ENCODE measurements at places on chromosomes 6 and 20.
A peak's percentile ranks its signal among the peaks of the same experiment; 100 is the strongest.

- no peak for DNase-seq
These were observed 201.8 kb downstream of the TTLL2 start for GRCh38 chr6:167526465-167527368.

DNA sequence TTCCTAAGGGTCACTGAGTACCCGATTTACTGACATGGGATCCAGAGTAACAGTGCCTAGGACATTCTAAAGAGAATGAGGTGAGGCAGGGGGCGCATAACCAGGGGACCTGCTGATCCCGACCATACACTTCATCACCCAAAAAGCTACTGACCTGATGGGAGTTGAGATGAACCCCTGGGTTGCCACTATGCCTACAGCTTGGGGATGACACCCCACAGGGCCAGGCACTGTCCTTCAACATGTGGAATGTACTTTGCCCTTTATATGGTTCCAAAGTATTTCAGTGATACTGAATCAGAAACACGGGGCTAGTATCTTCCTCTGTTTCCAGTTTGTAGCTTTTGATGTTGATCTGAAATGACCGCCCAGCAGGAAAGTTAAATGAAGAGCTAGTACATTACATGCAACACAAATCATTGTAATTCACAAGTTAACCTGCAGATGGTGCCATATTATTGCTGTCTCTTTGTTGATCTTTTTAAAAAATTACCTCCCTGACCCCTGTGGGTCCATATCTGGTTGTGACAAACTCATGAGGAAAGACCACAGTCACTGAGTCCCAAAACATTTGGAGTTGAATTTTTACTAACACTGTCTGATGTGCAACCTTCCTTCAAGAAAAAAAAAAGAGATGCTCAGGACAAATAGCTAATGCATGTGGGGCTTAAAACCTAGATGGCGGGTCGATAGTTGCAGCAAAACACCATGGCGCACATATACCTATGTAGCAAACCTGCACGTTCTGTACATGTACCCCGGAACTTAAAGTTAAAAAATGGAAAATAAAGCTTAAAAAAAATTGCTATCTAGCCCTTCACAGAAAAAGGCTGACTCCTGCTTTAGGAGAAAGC lies 42.7 kb upstream of the GCNT2 start:
- no peak for DNase-seq

DNA sequence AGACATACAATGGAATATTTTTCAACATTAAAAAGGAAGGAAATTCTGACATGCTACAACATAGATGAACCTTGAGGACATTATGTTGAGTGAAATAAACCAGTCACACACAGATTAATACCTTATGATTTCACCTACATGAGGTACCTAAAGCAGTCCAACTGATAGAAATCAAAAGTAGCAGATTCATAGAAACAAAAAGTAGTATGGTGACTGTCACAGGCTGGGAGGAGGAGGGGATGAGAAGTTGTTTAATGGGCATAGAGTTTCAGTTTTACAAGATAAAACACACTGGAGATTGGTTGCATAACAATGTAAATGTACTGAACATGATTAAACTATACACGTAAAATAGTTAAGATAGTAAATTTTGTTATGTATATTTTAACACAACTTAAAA lies 48.5 kb upstream of the OLIG3 start:
- DNase-seq, result no peak

DNA sequence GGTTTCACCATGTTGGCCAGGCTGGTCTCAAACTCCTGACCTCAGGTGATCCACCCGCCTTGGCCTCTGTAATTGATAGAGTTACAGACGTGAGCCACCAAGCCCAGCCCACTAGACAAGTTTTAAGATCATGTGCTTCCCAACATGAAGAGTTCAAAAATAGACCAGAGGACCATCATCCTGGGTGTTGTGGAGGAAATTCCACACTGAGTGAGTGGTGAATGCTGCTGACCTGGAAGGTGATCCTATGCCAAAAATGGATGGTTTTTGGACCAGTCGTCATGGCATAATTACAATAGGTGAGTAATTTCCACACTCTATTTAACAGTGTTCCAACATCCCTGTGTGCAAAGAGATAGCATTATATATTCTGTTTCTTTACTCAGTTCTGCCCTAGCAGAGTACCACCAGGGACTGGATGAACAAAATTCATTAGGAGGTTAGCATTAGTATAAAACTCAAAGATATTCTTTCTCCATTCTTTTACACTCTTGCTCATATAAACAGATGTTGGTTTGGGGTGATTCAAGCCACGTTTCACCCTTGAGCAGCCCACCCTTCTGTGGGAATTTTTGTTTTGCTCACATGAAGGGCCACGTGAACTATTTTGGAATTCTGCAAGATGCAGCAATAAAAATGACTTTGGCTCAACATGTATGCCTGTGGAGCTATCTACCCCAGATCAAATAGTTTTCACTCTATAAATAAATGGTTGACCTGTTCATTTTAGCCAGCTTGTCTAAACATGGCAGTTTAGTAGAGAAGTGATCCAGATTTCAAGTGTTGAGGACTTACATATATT lies 206.2 kb upstream of the TCF21 start:
- no peak for DNase-seq

- no peak for DNase-seq
These were observed 826 bp upstream of the PYGB start for GRCh38 chr20:25247000-25247517.

DNA sequence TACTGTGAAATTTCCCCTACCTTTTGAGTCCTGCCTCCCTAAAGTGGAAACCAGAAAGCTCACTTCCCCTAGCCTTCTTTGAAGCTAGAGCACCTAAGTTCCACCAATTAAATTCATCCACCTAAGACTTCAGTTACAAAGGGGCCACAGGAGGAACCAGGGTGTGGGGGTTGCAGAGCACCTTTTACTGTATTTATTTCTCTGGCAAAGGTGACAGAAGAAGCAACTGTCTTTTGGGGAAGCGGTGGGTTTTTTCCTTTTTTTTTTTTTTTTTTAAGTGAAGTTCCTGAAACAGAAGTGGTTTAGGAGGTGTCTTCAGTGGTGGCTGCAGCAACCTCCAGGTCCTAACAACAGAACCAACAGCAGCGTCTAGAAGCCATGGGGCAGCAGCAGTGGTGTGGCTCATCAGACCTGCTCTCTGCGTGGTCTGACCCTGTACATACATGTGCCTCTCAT lies 13.1 kb downstream of the PSMB9 start:
- no peak for DNase-seq

DNA sequence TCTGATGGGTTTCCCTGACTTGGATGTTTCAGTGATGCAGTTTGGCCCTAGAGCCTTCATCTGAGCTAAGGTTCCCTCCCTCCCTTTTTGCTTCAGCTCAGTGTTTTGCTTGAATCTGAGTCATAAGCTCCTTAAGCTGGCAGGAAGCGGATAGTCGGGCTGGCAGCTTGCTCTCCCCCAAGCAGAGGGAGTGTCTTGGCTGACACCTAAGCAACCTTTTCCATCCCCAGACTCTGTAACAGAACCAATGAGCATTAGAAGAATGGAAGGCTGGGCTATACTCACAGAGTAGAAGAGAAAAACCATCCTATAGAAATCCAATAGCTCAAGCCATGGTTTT lies 98.3 kb downstream of the HAO1 start:
- DNase-seq, result no peak

- no peak for DNase-seq
These were observed 73.7 kb downstream of the GMDS start for GRCh38 chr6:2171728-2172127.

GRCh38 chr6:16654701-16655100 lies 106.6 kb downstream of the ATXN1 start:
- no peak for DNase-seq

GRCh38 chr6:16544006-16544405 lies 217.3 kb downstream of the ATXN1 start:
- DNase-seq, result no peak

DNA sequence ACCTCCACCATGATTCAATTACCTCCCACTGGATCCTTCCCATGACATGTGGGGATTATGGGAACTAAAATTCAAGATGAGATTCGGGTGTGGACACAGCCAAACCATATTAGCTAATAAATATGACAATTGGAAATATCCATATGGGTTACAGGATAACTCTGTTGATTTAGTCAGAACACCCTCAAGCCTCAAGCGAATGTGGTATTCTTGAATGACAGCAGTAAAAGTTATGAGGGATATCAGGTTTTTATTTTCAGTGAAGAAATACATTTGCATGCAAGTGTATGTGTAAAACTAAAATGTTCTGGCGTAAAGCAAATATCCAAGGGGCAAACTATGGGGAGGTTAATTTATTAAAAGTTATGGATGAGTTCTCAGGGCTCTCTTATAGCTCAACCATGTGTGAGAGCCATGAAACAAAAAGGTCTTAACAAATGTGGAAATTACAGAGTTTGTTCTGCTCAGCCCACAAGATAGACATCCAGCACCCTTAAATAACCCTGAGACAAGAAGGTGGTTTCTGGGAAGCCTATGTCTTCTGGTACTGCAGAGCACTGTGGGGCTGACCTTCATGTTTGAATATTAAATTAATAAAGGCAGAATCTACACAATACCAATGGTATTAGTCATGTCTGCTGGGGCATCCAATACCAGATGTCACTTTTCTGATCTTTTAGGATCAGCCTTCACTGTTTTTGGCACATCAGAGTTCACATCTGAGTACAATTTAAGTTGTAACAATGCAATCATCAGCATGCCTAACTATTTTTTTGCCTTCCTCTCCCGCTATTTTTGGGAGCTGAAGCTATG lies 370.5 kb upstream of the RSPO3 start:
- DNase-seq, result no peak

DNA sequence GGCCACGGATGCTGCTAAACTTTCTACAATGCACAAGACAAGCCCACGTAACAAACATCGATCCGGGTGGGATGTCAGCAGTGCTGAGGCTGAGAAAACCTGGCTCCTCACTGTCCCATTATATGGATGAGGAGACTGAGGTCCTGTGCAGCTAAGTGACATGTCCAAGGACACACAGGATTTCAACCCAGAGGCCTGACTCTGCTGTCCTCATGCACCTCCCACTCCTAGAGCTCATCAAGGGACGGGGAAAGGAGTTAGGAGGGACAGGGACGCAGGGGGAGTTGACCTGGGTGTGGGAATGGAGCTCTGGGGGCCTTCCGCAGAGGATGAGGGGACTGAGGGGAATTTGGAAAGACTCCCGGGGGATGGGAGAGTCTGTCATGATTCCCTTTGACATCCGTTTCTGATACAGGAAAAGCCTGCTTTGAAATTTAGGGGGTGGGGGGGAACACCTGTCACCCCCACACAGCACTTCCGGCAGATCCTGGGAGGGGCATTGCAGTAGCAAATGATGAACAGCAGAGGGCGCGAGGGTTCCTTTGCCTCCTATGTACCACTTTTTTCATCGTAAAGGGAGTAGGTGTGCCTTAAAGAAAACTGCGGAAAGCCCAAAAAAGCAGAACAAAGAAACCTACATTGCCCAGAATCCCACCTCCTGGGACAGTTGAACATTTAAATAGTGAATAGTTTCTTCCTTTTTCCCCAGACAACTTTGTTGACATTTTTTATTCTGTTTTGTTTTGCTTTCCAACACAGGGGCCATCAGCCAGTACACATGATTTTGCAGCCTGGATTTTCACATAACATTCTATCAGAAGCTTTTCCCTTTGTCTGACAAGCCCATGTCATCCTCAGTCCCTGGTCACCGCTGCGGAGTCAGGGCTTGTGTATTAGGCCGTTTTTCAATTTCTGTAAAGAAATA lies 48.6 kb downstream of the SLC2A10 start:
- DNase-seq, result peak; percentile 59

- no peak for DNase-seq
These were observed 180.9 kb upstream of the SPTLC3 start for GRCh38 chr20:12827816-12828385.

DNA sequence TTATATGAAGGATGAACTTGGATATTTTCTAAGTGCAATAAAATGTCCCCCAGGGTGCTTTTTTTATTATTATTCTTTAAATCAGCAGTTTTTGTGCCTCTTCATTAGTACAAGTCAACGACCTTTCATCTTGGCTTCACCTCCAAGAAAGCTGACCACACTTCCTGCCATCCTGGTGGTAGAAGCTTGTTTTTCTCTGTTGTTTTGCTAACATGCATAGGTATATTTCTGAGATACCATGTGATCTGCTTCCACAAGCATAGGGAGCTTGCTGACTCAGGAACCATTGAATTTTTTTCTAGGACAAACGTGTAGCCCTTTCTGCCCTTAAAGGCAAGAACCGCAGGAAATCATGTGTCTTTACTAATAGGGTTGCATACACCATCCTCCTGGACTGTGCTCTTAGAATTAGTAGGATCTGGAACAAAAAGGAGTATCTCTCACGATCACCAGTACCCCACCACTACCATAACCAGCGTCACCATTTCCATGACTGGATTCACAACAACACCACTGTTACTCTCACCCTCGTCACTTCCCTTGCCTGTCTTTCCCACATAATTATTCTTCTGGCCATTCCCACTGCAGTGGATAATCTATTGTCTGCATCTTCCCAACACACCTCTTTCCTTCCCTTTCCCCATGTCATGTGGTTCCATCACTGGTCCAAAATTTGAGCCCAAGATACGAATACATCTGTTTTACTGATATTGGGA lies 207.1 kb downstream of the MAFB start:
- DNase-seq, result no peak

GRCh38 chr6:170096803-170097504 lies 193.9 kb downstream of the DLL1 start:
- DNase-seq, result no peak

DNA sequence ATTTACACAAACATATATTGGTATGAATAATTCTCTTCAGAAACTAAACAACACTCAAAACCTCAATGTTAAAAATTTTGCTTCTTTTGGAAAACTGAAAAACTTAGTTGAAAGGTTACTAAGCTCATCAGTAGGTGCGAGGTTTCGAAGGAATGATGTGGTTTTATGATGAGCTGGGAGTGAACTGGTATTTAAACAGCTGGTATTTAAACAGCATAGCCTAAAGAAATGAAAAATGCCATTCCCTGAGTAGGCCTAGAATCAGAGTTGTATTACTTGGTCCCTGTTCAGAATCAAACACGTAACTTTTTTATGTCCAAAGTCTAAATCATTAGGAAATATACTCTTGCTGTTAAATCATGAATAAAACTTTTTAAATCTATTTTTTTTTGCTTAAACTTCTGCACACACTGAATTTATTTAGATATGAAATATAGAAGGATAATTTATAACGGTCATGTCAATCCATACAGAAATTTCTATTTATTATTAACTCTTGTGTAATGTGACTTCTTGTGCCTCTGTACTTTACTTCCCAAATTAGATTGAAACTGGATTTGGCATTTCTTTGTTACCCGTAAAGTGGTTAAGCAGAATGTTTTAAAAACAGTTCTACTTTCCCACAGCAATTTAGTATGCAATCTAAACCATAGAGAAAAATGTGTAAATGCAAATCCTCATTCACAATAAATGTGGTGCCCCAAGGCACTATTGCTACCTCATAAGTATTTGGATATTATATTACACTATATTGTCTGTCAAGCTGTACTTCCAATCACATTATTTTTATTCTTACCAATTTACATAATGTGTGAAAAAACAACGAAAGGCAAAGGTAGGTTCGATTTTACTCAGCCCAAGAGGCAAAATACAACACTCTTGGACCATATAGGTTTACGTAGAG lies 124.1 kb downstream of the HS3ST5 start:
- DNase-seq, result no peak

- DNase-seq, result peak; percentile 53
These were observed 9.4 kb upstream of the ARMC12 start for GRCh38 chr6:35727231-35727934.
